Astrocyte (in vitro differentiated cells and primary cell): ENCODE measurements at places on chromosomes 7 and 10. TPM values are rescaled to one million over a fixed set of nuclear protein-coding genes. Genes with fewer than 3 reads are reported as not detected.

Gene KLHL7
- 34.6 and 38.7 TPM in 2 replicates for total RNA-seq

Gene SUN3
- total RNA-seq: not detected in 2 replicates

Gene STEAP1B
- total RNA-seq: 1.1 and 1.3 TPM in 2 replicates

Gene HECW1
- 2.3 and 3.3 TPM in 2 replicates for total RNA-seq

Gene C1QL3
- total RNA-seq: 0.62 and 1.00 TPM in 2 replicates

Gene STX1A
- 15.0 and 19.7 TPM in 2 replicates for total RNA-seq

DNA sequence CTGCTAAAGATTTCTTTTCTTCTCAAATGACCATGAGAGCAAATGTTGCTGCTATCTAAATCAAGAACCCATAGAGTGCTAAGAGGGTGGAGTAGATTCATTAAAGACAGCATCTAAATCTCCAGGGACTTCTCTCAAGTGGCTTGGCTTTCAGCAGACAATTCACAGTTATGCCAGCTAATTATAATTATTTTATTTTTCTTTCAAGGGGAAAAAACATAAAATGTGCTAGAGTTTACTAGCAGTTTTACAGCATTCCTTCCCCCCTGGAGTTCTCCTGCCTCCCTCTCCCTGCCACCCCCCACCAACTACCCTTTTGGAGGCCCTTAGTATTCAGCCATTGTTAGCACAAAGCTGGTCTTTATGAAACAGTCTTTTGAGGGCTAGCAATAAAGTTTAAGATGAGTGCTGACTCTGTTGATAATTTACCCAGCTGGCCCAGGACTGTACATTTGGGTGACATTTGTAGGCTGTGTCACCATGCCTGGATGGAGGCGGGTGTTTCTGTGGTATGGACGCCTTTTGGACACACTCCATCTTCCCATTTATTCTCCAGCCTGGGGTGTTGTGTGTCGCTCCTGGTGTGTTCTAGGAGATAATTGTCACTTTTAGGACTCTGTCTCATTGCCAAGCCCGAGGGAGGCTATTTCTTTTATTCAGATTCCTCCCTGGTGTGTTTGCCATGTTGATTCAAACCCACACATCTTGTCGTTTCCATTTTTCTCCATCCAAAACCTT is 160.2 kb downstream of the CREB5 start:
- no peaks in the 10 kb centered on the region for H3K36me3 ChIP-seq
- no peaks in the 10 kb centered on the region for H3K27me3 ChIP-seq
- no peak for DNase-seq
- no peak overlapping the region for H3K4me3 ChIP-seq

- no peaks in the 10 kb centered on the region for H3K36me3 ChIP-seq
- no peaks in the 10 kb centered on the region for H3K27me3 ChIP-seq
- no peaks in the 10 kb centered on the region for H3K4me1 ChIP-seq
Observed at GRCh38 chr10:111493024-111493625, 416.3 kb downstream of the ADRA2A start.

GRCh38 chr7:55966851-55967250 is 2.5 kb downstream of the NIPSNAP2 start:
- no peaks in the 10 kb centered on the region for H3K27me3 ChIP-seq
- H3K4me3 ChIP-seq: no peak overlapping the region
- no peak for DNase-seq
- peaks cover 7% of the 10 kb centered on the region for H3K4me1 ChIP-seq
- H3K36me3 ChIP-seq: no peaks in the 10 kb centered on the region

DNA sequence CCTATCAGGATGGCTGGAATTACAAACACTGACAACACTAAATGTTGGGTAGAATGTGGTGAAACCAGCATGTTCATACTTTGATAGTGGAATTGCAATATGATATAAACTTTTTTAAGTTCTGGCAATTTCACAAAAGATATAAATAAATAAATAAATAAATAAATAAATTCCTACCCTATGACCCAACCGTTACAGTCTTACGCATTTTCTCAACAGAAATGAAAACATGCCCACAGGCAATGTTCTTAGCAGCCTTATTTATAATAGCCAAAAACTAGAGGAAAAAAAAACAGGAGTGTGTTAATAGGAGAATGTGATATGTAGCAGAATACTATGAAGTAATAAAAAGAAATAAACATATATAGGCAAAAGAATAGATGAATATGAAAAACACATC is 318.9 kb downstream of the IPMK start:
- no peak overlapping the region for H3K4me3 ChIP-seq
- no peaks in the 10 kb centered on the region for H3K36me3 ChIP-seq
- no peaks in the 10 kb centered on the region for H3K4me1 ChIP-seq
- H3K27ac ChIP-seq: no peak overlapping the region
- no peaks in the 10 kb centered on the region for H3K27me3 ChIP-seq
- DNase-seq: no peak

- DNase-seq: no peak
- no peak overlapping the region for H3K27ac ChIP-seq
- no peaks in the 10 kb centered on the region for H3K27me3 ChIP-seq
- no peaks in the 10 kb centered on the region for H3K4me1 ChIP-seq
- H3K36me3 ChIP-seq: no peaks in the 10 kb centered on the region
Observed at GRCh38 chr7:125934539-125934938, 1004.9 kb upstream of the POT1 start.

DNA sequence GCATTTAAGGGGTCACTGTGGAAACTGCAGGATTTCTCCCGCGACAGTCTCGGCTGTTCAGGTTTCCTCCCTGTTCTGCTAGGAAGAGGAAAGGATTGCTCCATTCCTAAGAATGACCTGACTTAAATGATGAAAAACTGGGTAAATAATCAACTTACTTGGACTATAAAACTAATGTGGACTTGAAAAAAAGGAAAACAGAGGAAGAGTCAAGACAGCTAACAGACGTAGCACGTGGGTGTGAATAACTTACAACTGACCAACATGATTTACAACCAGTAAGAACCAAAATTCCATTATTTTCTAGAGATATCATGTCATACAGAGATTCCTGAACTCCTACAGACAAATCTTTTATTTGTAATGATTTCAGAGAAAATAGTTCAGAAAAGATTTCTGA is 93.8 kb downstream of the ADAM12 start:
- no peak overlapping the region for H3K27ac ChIP-seq
- peaks cover 10% of the 10 kb centered on the region for H3K36me3 ChIP-seq
- no peak overlapping the region for H3K4me3 ChIP-seq
- no peaks in the 10 kb centered on the region for H3K4me1 ChIP-seq

- H3K4me3 ChIP-seq: no peak overlapping the region
- H3K36me3 ChIP-seq: no peaks in the 10 kb centered on the region
- H3K4me1 ChIP-seq: no peaks in the 10 kb centered on the region
- no peaks in the 10 kb centered on the region for H3K27me3 ChIP-seq
- H3K27ac ChIP-seq: no peak overlapping the region
Observed at GRCh38 chr7:103929901-103930311, 59.6 kb downstream of the RELN start.

- H3K4me3 ChIP-seq: no peak overlapping the region
- DNase-seq: peak; percentile 82
- H3K27ac ChIP-seq: peak overlapping the region; percentile 82
Observed at GRCh38 chr10:105189463-105189800, 548.3 kb downstream of the SORCS3 start.
